ENCODE measurements at places on chromosomes 1 and 21.

DNA sequence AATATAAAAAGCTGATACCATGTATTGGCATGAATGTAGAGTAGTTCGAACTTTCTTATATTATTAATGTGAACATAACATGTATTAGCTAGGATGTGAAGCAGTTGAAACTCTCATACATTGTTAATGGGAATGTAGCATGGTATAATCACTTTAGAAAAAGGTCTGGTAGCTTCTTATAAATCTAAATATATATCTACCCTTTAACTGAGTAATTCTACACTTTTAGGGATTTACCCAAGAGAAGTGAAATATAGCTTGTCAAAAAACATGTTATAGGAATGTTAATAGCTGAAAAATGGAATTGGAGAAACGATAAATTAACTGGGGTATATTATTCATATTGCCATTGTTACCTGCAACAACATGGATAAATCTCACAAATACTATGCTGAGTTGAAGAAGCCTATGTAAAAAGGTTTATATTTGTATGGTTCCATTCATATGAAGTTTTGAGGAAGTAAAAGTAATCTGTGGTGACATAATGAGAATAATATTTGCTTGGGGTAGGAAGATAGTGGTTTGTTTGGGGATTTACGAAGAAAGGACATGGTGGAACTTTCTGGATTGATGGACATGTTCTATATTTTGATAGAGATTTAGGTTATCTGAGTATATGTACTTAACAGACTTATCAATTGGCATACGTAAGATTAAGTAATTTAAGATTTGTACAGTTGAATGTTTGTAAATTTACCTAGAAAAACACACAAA lies 76.6 kb downstream of the MAST2 start:
- no peak for DNase-seq

- peak; percentile 20 for DNase-seq
Observed at GRCh38 chr1:91736715-91737615, 149.0 kb downstream of the TGFBR3 start.

- no peak for DNase-seq
Observed at GRCh38 chr1:1815606-1816281, 37.5 kb upstream of the NADK start.

DNA sequence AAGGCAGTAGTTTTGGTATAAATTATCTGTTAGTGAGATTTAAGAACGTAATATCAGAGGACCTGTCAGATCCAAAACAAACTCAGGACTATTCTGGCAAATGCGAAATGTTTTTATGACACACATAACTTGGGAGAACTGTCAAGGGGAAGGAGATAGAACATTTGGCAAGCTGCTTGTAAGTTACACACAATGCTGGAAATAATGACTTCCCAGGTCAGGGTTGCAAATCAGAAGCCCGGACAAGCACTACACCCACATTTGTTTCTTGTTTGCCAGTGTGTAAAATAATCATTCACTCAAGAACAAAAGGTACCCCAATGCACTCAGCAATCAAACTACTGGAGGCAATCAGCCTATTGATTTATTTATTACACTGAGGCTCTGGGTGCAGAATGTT lies 354.7 kb downstream of the KCNH1 start:
- DNase-seq = no peak

DNA sequence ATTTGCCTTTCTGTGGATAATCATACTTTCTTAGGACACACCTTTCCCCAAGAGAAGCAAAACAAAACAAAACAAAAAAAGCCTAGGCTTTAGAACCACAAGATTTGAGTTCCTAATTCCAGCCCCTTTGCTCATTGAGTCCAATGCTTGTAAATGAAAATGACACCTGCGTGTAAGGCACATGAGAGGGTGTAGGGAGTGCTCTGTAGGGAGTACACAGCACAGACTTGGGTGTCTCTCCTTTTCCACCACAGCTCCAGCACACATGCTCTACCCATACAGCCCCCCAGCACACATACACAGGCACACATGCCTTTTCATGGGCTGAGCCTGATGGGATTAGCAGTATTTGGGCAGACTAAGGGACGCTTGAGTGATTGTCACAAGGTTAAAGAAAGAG lies 9.2 kb upstream of the NGF start:
- DNase-seq = no peak

- no peak for DNase-seq
Observed at GRCh38 chr1:41215623-41216022, 26.5 kb downstream of the SCMH1 start.

DNA sequence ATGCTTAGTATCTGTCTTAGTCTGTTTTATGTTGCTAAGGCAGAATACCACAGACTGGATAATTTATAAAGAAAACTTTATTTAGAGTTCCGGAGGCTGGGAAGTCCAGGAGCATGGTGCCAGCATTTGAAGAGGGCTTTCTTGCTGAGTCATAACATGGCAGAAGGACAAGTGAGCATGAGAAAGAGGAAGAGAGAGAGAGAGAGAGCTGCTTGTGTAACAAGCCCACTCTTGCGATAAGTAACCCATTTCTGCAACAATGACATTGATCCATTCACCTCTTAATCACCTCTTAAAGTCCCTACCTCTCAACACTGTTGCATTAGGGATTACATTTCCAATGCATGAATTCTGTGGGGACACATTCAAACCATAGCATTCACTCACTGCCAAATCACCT lies 11.7 kb upstream of the MYOCOS start:
- DNase-seq = no peak

- no peak for DNase-seq
Observed at GRCh38 chr1:205962821-205963221, 19.6 kb upstream of the SLC26A9 start.

DNA sequence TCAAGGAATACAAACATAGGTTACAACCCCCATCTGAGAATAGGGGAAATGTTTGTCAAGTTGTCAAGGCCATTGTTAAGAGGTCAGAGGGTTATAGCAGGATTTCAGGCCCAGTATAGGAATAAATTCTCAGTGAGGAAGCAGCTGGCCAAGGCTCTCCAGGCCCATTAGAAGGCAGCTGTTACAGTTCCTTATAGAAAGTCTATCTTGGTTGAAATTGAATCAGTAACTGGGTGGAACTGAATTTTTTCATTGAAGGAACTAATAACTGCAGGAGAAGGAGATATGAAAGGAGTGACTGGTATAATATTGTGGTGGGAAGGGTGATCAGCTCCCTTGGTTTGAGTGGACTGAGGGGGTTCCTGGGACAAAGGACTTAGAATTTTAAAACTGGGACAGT lies 134.1 kb downstream of the CYYR1 start:
- no peak for DNase-seq

GRCh38 chr1:78464449-78464891 lies 26.3 kb upstream of the PTGFR start:
- no peak for DNase-seq

GRCh38 chr1:156854634-156855033 lies 4.3 kb downstream of the INSRR start:
- no peak for DNase-seq

GRCh38 chr1:157157501-157158190 lies 19.5 kb upstream of the ETV3 start:
- no peak for DNase-seq

- DNase-seq = no peak
Observed at GRCh38 chr1:46545784-46546183, 5.7 kb downstream of the KNCN start.

DNA sequence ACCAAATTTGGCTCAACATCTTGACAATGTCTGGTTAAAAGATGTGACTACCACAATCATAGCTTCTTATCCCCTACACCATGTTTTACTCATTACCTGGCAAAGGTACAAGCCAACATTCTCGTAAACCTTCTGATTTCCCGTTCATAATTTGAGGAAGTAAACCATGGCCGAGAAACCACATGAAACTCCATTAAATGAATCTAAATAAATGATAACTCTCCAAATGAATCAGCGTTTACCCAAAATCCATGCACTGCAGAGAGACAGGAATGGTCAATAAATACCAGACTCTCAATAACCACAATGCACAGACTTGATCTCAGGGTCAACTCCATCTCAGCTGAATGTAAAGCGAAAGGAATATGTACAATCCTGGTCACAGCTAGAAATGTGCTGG lies 125.2 kb downstream of the TYW3 start:
- DNase-seq = no peak

DNA sequence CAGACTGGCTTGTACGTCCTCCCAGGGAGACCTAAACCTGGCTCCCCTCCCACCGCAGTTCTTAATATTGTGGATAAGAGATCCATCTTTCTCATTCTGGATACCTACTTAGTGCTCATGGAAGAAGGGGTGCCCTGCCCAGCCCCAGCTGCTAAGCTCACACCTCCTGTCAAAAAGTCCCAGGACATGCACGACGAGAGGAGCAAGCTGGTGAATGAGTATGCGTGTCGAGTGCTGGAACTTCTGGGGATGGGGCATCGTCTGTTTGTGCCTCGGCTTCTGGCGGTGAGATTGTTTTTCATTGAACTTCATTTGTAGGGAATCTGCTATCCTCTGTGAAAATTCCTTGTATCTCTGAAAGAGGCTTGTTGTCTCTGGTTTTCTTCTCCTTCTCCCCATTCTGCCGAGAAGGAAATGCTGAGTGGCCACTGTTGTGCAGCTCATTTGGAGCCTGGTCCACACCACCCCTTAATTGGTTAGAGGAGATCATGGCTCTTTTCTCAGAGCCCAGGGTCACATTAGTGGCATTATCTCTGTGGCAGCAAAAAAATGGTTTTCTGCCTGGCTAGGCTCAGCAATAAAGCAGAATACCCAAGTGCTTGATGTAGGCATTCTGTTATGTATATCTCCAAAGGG lies 199.4 kb upstream of the CACYBP start:
- DNase-seq = peak; percentile 11

DNA sequence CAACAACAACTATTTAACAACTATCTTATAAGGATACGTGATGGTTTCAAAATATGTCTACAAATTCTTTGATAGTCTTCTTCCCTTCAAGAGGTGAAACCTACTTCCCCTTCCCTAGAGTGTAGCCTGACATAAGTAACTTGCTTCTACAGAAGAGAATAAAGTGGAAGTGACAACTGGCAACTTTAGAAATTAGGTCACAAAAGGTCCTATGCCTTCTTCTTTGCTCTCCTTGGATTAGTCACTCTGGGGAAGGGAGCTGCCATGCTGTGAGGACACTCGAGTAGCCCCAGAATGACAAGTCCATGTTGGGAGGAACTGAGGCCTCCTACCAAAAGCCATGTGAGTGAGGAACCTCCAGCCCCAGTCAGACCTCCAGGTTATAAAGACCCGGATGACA lies 19.2 kb downstream of the EFCAB14 start:
- DNase-seq = no peak

- no peak for DNase-seq
Observed at GRCh38 chr1:92486251-92487077, at the start of gene GFI1. Gene GFI1 (minus strand): TSS chr1:92486925. CDS start chr1:92483487, 3,438 bp downstream.

GRCh38 chr1:167983797-167984420 lies 47.0 kb upstream of the MPC2 start:
- no peak for DNase-seq

GRCh38 chr1:2413495-2414296 lies 1.3 kb upstream of the PEX10 start:
- no peak for DNase-seq

DNA sequence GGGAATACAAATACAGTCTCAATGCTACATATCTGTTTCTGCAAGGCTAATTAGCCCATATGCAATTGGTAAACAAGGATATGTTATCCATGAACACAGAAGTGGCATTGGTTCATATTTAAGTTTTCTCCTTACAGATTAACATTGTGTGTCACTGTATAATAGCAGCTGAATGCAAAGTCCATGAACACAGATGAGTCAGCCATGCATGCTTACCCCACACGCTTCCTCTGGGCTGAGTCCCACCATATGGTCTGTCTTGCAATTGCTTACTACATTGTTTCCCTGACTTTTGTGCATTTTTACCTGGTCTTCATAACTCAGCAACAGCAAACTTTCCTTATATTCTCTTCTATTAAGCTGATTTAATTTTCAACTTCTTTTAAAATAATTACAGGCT lies 41.5 kb upstream of the TSNAX start:
- DNase-seq = peak; percentile 43

DNA sequence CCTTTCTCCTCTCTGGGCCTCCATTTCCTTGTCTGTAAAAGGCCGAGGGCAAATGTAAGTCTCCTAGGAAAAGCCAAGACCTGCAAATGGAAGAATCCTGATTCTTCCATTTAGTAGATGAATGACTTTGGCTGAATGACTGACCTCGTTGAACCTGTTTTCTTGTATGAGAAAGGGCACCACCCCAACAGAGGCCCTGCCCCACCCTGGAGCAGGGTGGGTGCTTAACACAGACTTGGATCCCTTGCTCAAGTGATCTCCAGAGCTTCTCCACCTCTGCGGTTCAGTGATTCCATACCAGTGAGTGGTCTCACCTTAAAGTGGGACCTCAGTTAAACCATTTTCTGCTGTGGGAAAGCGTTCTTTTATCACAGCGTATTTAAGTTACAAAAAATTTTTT lies 39.0 kb upstream of the GUCA2B start:
- DNase-seq = no peak

- DNase-seq = no peak
Observed at GRCh38 chr21:40254540-40255465, 387.6 kb downstream of the PCP4 start.

DNA sequence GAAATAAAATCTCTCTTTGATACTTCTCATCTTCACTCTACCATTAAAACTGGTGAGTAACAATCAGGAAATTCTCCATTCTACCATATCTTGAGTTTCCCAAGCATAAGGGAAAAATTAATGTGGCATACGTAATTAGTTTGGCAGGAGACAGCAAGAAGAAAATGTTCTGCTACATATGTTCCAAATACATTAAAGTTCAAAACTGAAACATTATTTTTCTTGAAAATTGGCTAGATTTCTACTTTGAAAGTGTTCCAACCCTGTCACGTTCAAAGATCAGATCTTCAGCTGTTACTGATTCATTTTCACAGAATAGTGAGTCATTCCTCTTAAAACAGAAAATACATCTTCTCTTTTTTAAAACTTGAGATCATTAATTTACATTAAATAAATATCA lies 48.5 kb downstream of the PIGK start:
- DNase-seq = no peak

DNA sequence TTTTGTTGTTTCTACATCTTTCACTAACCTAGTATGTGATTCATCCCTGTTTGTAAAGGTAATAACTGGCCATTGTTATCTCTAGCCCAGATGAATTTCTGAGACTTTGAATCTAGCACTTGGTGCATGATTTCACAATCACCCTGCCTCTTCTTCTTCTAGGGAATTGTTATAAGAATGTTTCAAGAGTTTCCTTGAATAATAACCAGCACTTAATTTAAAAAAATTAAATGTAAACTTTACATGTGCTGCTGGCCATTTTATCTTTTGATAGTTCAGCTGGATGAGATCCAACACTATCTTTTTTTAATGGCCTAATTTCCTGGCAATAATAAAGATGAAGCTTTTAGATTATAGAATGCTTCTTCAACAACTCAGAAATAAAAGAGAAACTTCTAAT lies 31.8 kb downstream of the UBE2U start:
- no peak for DNase-seq

GRCh38 chr1:119895102-119895501 lies 1.2 kb downstream of the ADAM30 start:
- no peak for DNase-seq

DNA sequence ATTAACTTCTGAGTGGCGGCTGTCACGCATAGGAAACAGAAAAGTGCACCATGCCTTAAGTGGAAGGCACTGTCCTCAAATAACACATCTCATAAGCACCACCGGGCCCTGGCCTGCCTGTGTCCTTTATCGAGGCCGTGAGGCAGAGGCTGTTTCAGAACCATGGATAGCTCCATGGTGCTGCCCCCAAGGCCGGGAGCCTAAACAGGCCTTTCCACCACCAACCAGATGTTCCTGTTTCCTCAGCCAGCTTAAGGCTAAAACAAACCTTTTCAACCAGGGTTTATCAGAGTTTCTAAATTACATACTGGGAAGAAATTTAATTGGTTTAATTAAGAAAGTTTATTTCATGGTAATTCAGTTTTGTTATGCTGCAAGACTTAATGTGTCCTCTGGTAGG lies 114.4 kb downstream of the DMRTA2 start:
- peak; percentile 31 for DNase-seq
